ENCODE measurements at places on chromosomes 7 and 10.

DNA sequence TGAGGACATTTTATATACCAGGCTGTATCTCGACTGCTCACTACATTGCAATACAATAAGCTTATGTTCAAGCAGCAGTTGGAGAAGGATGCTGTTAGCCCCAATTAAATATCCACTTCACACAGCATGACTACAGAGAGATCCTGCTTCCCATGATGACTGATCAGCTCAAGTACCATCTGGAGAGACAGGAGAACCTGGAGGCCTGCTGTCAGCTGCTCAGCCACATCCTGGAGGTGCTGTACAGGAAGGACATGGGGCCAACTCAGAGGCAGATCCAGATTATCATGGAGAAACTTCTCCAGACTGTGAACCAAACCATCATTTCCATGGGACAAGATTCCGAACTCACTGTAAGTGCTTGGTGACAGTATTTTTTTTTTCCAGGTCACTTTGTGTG lies 22.5 kb downstream of the RNF133 start:
- no peak for DNase-seq

DNA sequence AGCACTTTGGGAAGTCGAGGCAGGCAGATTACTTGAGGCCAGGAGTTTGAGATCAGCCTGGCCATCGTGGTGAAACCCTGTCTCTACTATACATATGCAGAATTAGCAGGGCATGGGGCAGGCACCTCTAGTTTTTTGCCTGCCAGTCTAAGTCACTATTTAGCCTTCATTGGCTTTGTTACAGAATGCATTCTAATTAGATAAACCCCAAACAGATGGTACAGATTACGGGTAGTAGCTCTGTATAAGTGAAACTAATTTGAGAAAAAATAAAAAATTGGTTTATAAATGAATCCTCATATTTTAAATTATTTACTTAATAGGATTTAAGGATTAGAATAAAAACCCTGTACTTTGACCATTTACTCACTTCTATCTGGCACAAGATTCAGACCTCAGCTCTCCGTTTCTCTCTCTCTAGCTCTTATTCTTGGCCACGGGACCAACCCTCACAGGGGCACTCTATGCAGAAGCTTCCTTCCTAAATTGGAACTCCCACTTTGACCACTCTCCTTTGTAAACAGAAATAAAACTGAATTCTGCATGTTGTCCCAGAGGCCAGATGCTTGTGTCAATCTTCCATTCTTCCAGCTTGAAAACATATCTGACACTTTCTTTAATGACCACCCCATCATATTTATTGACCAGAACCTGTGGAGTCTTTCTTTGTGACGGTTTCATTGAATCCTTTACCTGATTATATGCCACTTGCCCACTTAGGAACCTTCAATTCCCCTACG lies 26.8 kb downstream of the BET1 start:
- DNase-seq = no peak

DNA sequence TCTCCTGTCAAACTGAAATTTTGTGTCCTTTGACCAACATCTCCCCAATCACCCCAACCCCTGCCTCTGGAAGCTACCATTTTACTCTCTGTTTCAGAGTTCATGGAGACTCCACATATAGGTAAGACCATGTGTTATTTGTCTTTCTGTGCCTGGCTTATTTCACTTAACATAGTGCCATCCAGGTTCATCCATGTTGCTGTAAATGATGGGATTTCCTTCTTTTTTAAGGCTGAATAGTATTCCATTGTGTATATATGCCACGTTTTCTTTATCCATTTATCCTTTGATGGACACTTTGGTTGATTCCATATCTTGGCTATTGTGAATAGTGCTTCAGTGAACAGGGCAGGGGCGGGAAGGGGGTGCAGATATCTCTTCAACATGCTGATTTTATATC lies 18.0 kb upstream of the FBXW4 start:
- DNase-seq = no peak

DNA sequence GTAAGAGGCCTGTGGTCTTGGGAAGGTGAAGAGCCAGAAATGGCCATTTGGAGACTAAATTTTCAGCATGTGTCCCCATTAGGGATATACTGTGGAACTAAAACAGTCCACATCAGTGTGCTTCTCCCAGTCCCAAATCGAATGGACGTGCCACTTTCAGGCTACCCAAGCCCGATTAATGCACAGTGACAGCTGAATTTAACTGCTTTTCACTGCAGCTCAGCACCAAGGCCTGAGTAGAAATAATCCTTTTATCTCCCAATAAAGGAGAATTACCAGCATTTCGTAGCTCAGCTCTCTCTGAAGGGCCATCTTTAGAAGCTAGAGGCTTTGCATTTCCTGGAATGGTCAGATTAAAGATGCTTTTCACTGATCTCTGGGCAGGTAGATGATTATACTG lies 183.3 kb downstream of the NPSR1 start:
- no peak for DNase-seq

DNA sequence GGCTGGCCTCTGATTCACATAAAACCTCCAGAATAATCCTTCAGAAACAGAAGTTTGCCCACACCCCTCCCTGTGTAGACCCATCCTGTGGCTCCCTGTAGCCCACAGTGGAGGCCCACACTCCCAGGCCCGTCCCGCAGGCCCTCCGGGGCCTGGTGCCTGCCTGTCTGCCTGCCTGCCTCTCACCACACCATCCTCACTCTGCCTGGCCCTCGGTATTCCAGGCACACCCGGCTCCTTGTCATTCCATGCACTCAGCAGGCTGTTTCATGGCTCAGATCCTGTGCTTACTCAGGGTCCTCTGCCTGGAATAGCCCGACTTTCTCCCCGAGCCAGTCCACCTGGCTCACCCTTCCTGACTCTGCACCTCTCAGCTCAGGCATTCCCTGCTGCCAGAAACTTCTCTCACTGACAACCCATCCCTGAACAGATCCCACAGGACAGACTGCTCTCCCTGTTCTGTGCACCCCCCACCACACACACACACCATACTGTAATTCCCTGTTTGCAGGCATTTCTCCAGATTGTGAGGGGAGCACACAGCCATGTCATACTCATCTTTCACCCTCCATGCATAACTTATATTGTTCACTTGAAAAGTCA lies 498.0 kb upstream of the ZMIZ1 start:
- peak; percentile 56 for DNase-seq

- no peak for DNase-seq
Measured at GRCh38 chr10:126210051-126210651, 178.1 kb downstream of the ADAM12 start.

- no peak for DNase-seq
Measured at GRCh38 chr10:35019041-35020024, 70.8 kb downstream of the CUL2 start.

GRCh38 chr7:114264023-114264422 lies 150.6 kb upstream of the FOXP2 start:
- DNase-seq = no peak

GRCh38 chr7:43211286-43211685 lies 98.8 kb downstream of the HECW1 start:
- DNase-seq = peak; percentile 10

GRCh38 chr7:28266402-28266801 lies 85.8 kb upstream of the JAZF1 start:
- DNase-seq = no peak

- DNase-seq = no peak
Measured at GRCh38 chr7:106205621-106206222, 79.1 kb downstream of the NAMPT start.

DNA sequence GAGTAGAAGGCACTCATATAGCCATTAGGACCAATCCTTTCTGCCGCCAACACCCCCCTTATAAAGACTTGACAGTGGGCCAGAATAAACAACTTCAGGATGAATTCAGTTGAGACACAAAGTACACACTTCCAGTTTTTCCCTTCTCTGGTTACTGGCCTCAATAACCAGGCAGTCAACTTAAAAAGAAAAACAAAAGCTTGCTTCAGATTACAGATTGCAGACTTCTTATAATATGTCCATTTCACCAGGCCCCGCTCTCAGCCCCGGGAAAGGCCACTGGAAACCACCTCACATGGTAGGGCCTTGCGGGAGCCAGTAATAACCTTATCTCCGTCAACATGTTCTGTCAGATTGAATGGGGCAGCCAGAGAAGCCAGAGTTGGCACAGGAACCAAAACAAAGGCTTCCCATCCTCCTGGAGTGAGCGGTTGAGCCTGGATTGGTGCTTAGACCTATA lies 108.8 kb downstream of the EGFR start:
- peak; percentile 71 for DNase-seq

GRCh38 chr7:28062197-28062991 lies 118.2 kb downstream of the JAZF1 start:
- DNase-seq = peak; percentile 74

- peak; percentile 60 for DNase-seq
Measured at GRCh38 chr7:74554178-74554577, 100.5 kb downstream of the GTF2IRD1 start.

DNA sequence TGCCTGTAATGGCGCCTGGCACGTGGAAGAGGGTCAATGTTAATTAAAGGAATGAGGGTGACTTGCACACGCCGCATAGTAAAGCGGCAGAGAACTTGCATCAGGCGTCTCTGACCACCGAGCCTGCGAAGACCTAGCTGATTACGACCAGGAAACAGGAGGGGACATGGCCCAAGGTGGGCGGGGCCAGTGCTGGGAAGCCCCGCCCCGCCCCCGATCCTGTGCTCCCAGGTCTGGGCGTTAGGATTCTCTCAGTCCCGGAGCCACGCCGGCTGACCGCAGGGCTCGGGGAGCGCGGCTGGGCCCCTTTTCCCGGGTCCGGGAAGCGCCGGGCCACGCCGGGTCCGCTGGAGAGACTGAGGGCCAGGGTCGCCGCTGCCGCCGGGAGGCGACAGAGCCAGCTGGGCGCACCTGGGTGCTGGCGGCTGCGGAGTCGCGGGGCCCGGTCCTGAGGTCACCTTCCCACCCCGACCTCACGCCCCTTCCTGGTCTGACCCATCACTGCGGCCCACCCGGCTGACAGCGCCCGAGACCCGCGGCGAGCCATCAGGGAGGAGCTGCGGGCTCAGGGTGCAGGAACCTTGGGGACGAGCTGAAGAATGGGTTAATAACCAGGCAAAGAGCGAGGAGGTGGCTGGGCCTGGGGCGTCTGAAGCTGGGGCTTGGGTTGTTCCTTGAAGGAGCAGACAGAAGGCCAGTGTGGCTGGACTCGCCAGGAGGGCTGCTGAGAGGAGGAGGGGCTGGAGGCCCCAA lies 23.0 kb upstream of the GRID1 start:
- DNase-seq = peak; percentile 42

- no peak for DNase-seq
Measured at GRCh38 chr10:11227103-11227502, 209.4 kb downstream of the CELF2 start.
